HFF-Myc (cell line): ENCODE measurements at places on chromosomes 16 and 17.

DNA sequence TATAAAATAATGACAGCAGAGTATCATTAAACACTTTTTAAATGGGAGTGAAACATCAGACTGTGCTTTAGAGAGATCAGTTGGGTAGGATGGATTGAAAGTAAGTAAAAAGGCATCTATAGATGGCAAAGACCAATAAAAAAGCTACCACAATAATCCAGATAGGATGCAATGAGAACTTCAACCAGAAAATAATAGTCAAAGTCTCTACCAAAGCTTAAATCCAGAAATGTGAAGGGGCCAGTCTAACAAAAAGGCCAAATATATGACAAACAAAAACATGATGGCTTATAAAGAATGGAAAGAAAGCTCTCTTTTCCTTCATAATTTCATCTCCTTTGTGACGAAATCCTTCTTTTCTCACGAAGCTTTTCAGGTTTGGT lies 12.3 kb downstream of the KANSL1 start:
- no peak for DNase-seq

GRCh38 chr16:30067584-30067916 lies 2.0 kb downstream of the ALDOA start:
- no peak for DNase-seq

DNA sequence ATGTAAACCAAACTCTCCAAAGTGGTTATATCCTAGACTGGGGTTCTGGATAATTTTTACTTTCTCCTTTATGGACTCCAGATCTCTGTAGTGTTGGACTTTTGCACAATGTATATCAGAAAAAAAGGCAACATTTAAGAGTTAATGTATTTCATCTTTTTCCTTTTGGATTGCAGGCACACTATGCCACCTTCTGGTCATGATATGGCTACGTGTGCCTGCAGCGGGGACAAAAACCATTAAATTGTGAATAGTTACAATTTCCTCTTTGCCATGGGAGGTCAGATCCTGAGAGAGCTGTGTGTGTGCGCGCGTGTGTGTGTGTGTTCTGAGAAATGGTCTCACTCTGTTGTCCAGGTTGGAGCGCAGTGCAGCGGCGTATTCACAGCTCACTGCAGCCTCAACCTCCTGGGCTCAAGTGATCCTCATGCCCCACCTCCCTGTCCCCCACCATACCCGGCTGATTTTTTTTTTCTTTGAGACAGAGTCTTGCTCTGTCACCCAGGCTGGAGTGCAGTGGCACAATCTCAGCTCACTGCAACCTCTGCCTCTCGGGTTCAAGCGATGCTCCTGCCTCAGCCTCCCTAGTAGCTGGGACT lies 4.3 kb upstream of the SGF29 start:
- DNase-seq, result no peak

- no peak for DNase-seq
Observed at GRCh38 chr17:16882243-16882925, 89.5 kb downstream of the TNFRSF13B start.

DNA sequence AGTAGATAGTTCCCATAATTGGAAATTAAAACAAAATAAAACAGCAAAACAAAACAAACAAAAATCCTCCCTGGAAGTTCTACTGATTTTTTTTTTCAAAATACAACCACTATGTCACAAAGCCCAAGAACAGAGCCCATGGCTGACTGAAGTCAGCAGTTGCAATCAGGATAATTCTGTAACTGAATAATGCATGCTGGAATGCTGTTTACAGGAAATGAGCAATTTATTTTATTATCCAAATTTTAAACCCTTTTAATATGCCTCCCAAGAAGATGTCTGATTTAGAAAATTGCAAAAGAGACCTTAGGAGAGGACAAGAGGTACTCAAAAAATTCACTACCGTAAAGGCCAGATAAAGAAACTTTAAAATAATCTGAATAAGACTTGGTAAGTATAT lies 578.2 kb downstream of the TOX3 start:
- no peak for DNase-seq

DNA sequence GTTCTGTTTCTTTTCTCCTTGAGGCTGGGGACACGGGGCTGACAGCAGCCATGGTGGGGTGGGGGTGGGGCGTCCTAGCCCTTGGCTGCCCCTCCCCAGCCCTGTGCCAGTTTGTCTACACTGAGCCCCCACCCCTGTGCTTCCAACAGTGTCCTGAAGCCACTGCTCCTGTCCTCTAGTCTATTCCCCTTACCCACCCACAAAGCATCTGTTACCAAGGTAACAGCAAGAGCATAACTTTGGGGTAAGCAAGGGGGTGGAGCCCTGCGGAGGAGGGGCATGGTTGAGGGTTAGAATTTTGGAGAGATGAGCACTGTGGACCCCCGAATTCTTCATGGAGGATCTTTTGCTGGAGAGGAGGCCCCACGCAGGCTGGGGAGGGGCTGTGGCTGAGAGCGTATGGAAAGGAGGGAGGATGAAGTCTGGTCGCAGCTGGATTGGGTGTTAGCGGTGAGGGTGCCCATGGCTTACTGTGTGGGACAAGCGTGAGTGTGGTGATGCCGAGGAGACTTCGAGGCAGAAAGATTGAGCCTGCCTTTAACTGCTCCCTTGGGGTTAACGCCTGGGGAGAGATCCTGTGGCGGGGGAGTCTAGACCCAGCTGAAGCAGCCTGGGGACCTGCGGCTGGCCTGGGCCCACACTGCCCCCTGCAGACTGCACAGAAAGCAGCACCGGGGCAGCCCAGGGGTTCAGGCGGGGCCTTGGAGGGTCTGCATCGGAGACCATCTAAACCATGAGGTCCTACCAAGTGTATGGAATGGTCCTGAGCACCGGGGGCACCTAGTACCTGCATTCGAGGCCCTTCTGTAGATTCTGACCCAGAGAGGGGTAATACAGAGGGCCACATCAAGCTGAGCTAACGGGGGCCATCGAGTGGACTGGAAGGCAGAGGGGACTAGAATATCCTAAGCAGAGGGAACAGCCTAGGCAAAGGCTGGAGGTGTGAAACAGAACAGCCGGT lies 6.1 kb upstream of the STAC2 start:
- DNase-seq, result no peak

DNA sequence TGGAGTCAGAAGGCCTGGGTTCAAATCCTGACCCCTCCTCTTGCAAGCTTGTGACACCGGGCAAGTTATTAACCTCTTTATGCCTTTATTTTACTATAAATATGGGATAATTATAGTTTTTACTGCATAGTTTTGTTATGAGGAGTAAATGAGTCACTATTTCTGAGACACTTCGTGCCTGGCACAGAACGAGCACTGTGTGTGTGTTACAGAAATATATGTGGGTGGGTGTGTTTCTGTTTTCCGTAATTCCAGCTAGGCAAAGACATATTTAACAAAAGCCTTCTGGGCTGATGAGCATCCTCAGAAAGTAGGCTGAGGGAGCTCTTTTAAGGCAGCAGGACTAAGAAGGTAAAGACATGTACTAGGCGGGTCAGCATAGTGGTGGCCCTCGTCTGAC lies 417.9 kb downstream of the MAF start:
- DNase-seq, result no peak

GRCh38 chr17:17809531-17810083 lies 27.2 kb downstream of the SREBF1 start:
- no peak for DNase-seq

- no peak for DNase-seq
Observed at GRCh38 chr17:44924107-44924544, 8.8 kb upstream of the GFAP start.
